ENCODE measurements at places on chromosomes 12 and 14.

DNA sequence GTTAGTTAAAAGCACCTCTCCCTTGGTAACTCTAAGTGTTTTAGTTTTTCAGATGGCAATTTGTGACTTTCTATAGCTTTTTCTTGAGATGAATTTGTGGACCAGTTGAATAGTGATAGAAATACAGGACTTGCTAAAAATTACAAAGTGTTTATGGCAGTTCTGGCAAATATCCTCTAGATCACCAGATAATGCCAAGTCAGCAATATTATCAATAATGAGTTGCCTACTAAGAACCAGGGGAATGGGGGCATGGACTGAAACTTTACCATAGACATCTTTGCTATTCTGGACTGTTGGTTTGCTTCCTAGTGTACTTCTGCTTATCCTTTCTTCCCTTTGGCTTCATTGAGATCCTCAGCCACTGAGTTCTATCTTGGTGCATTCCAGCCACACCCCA is 584.2 kb downstream of the DIO2 start:
- H3K36me3 ChIP-seq: no peaks in the 10 kb centered on the region
- H3K27ac ChIP-seq: no peak overlapping the region
- no peaks in the 10 kb centered on the region for H3K4me1 ChIP-seq
- no peaks in the 10 kb centered on the region for H3K27me3 ChIP-seq

DNA sequence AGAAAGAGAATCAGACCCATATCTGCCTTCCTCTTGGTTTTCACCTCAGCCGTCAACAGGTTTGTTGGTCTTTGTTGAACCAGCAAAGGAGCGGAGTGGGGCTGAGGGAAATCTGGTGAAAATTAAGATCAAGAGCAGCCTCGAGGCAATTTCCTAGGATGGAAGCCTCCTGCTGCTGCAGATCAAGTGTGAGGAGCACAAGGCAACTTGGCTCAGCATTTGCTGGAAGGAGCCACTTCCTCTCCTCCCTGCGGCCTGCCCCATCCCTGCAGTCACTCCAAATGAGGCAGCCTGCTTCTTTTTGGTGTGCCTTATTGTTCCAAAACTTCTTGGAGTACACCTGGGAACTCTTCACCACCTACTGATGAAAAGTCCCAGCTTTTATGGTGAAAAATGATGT is 4.9 kb downstream of the TC2N start:
- no peak for DNase-seq
- H3K27me3 ChIP-seq: no peaks in the 10 kb centered on the region
- H3K4me1 ChIP-seq: peaks cover 82% of the 10 kb centered on the region
- peak overlapping the region; percentile 9 for H3K4me3 ChIP-seq

GRCh38 chr14:95597784-95598211 is 62.9 kb downstream of the GLRX5 start:
- no peak overlapping the region for H3K4me3 ChIP-seq
- peaks cover 24% of the 10 kb centered on the region for H3K27me3 ChIP-seq
- no peak for DNase-seq
- H3K36me3 ChIP-seq: no peaks in the 10 kb centered on the region

DNA sequence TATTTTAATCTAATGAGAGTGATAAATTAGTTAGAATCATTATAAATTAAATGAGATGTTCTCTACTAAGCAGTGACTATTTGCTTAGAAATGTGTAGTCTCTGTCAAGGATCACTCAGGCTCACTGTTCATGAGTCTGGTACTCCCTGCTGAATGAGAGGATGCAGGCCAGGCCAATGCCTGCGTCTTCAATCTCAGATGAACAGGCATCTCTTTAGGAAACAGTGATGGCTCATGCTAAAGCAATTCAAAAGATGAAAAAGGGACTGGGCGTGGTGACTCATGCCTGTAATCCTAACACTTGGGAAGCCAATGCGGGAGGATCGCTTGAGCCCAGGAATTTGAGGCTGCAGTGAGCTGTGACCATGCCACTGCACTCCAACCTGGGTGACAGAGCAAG is 106.8 kb downstream of the ZFC3H1 start:
- no peak for DNase-seq
- H3K36me3 ChIP-seq: no peaks in the 10 kb centered on the region
- H3K27ac ChIP-seq: no peak overlapping the region
- no peak overlapping the region for H3K4me3 ChIP-seq

- DNase-seq: no peak
- peak overlapping the region; percentile 81 for H3K4me3 ChIP-seq
- peaks cover 18% of the 10 kb centered on the region for H3K4me1 ChIP-seq
These were observed 1.1 kb downstream of the GXYLT1 start for GRCh38 chr12:42143452-42144157.

- H3K27ac ChIP-seq: no peak overlapping the region
- H3K36me3 ChIP-seq: no peaks in the 10 kb centered on the region
- peak; percentile 16 for DNase-seq
- H3K4me1 ChIP-seq: no peaks in the 10 kb centered on the region
- no peak overlapping the region for H3K4me3 ChIP-seq
These were observed 15.0 kb upstream of the FOXG1 start for GRCh38 chr14:28751467-28752058.

GRCh38 chr12:91460469-91460868 is 277.9 kb upstream of the DCN start:
- no peak for DNase-seq
- H3K27me3 ChIP-seq: peaks cover 2% of the 10 kb centered on the region
- H3K4me1 ChIP-seq: no peaks in the 10 kb centered on the region
- no peak overlapping the region for H3K4me3 ChIP-seq
- H3K36me3 ChIP-seq: no peaks in the 10 kb centered on the region

GRCh38 chr14:58665773-58666500 is 28.2 kb downstream of the DACT1 start:
- H3K4me3 ChIP-seq: no peak overlapping the region
- peaks cover 3% of the 10 kb centered on the region for H3K27me3 ChIP-seq
- no peaks in the 10 kb centered on the region for H3K4me1 ChIP-seq
- DNase-seq: no peak
- H3K36me3 ChIP-seq: no peaks in the 10 kb centered on the region

DNA sequence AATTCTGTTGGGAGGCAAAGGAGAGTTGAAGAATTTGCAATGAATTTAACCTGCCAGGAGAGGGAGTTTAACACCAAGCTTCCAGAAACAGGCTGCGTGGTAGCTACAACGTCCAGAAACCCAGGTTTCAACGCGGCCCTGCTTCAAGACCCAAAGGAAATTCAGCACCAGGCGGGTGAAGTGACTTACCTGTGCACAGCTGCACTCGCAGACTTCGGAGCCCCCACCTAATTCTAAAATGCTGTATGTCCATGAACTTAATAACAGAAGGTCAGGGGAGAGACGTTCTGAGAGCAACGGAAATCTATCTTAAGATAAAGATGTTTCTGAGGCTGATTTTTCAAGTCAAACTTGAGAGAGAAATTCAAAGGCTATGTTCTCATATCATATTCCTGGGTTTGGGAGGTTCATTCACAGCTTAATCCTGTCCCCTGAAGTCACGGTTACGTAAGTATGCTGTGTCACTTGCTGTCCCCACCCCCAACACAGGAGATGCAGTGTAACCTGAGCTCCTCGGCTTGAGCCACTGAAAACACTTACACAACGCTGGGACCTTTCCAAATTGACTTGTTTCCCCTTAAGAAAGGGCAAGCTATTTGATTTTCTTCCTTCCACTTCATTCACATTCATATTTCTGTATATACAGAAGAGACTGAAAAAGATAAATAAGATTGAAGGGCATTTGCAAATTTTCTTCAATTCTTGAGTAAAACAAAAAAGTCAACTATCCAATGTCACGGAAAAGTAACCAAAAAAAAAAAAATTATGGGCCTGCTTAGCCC is 22.7 kb downstream of the CLIP1 start:
- peak; percentile 71 for DNase-seq
- peak overlapping the region; percentile 69 for H3K4me3 ChIP-seq
- H3K27me3 ChIP-seq: no peaks in the 10 kb centered on the region
- peaks cover 15% of the 10 kb centered on the region for H3K4me1 ChIP-seq
- peaks cover 3% of the 10 kb centered on the region for H3K36me3 ChIP-seq

DNA sequence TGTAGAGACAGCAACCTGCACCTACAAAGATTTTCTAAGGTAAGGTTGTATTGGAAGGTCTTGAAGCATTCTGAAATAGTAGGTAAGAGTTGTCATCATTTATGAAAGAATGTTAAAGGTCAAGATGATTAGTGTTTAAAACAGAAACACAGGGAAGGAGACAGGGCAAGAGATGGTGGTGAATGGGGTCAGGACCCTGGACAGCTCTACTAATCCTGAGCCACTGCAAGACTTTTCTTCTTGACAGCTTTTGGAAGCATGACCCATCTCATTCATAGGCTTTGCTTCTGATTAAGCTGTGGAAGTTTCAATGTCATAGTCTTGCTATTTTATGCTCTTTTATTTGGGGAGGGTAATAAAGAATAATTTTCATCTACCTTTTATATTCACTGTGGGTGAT is 75.5 kb upstream of the CAND1 start:
- H3K4me1 ChIP-seq: no peaks in the 10 kb centered on the region
- peak; percentile 26 for DNase-seq
- no peak overlapping the region for H3K27ac ChIP-seq
- H3K36me3 ChIP-seq: no peaks in the 10 kb centered on the region
- H3K27me3 ChIP-seq: peaks cover 1% of the 10 kb centered on the region
- H3K4me3 ChIP-seq: no peak overlapping the region

GRCh38 chr12:122836027-122836921 is 1.0 kb downstream of the HIP1R start:
- peak overlapping the region; percentile 86 for H3K4me3 ChIP-seq
- H3K27ac ChIP-seq: peak overlapping the region; percentile 60
- H3K4me1 ChIP-seq: peaks cover 20% of the 10 kb centered on the region
- H3K27me3 ChIP-seq: no peaks in the 10 kb centered on the region
- DNase-seq: peak; percentile 71

DNA sequence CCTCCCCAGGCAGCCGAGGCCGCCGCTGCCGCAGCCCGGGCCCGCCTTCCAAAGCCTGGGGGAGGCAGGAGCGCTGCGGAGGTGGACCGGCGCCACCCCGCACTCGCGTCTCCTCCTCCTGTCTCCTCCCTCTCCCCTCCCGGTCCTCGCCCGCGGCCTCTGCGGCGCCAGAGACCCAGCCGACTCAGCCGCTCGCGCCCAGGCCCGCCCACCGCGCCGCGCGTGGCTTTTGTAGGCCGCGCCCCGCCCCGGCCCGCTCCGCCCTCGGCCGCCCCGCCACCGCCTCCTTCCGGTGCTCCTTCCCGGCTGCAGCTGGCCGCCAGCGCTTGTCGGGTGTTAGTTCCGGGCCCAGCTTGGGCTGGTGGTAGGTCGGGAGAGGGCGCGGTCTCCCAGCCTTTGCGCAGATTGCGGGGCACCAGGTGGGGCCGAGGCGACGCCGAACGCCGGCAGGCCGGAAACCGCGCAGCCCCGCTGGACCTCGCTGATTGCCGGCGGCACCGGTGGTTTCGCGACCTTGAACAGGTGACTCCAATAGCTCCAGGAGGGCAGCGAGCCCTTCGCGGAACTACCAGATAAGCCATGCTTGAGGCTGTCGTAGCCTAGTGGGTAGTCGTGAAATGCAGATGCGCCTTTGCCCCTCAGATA is at the start of gene CAPRIN2:
TSS of gene CAPRIN2 (minus strand) at position 202 of the 645 bp plus-strand sequence. CDS start 1,431 bp downstream, outside the sequence.
- peaks cover 20% of the 10 kb centered on the region for H3K4me1 ChIP-seq
- DNase-seq: peak; percentile 88
- H3K4me3 ChIP-seq: peak within 1 kb of the TSS; percentile 83
- H3K27me3 ChIP-seq: no peaks in the 10 kb centered on the region
- H3K27ac ChIP-seq: peak within 1 kb of the TSS; percentile 76
- peaks cover 3% of the 10 kb centered on the region for H3K36me3 ChIP-seq

- H3K27ac ChIP-seq: no peak overlapping the region
- no peaks in the 10 kb centered on the region for H3K4me1 ChIP-seq
- DNase-seq: no peak
- H3K4me3 ChIP-seq: no peak overlapping the region
- H3K27me3 ChIP-seq: no peaks in the 10 kb centered on the region
These were observed 1765.0 kb upstream of the FLRT2 start for GRCh38 chr14:83764656-83765599.

DNA sequence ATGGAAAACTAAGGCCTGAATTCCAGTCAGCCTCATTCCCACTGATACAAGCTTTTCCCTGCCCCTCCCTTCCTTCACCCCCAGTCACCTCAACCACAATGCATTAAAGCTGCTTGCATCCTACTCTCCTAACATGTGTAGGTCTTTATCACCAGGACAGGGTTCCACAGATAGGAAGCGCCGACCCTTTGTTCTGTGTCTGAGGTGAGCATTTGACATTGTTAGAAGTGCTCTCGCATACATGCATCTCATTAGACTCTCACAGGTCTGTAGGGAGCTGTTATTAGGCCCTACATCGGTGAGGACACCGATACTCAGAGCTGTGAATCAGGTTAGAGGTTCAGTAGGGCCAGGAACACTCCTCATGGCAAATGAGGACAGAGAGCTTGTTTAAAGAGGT is 13.2 kb upstream of the EDDM3A start:
- H3K27me3 ChIP-seq: peaks cover 4% of the 10 kb centered on the region
- no peak for DNase-seq
- no peaks in the 10 kb centered on the region for H3K36me3 ChIP-seq
- no peak overlapping the region for H3K4me3 ChIP-seq

DNA sequence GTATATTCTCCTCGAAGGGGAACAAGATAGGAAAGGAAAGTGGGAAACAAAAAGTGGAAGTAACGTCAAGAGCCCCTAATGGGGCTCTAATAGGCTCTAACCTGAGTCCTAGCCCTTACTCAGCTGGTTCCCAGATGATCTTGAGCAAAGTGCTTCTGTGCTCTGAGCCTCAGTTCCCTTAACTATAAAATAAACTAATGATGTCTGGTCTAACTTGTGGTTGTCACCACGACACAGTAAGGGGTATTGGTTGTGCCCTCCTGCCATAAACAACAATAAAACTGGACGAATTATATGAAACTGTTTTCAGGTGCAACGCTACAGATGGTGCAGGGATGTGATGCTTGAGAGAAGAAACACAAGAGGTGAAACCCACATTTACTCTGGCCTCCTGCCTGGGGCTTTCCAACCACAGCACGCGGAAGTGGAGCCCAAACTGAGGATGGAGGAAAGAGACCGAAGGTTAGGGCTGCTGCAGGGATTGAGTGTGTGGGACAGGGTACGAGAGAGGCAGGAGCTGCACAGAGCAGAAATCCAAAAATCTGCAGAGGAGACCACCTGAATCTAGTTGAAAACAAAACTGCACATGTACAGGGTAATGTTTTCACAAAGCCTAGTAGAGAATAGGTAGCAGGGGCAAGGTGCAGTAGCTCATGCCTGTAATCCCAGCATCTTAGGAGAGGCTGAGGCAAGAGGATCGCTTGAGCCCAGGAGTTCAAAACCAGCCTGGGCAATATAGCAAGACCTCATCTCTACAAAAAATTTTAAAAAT is 45.6 kb upstream of the BCL2L14 start:
- H3K27me3 ChIP-seq: no peaks in the 10 kb centered on the region
- no peak overlapping the region for H3K27ac ChIP-seq
- DNase-seq: peak; percentile 34
- peak overlapping the region; percentile 29 for H3K4me3 ChIP-seq
- peaks cover 10% of the 10 kb centered on the region for H3K4me1 ChIP-seq
- H3K36me3 ChIP-seq: no peaks in the 10 kb centered on the region
